PC-9 (cell line): ENCODE measurements at places on chromosomes 7 and 10. TPM values are rescaled to one million over a fixed set of nuclear protein-coding genes. Genes with fewer than 3 reads are reported as not detected.

Gene IDI2
- total RNA-seq: not detected in 2 replicates

Gene PLEKHS1
- total RNA-seq: 2.9 and 4.9 TPM in 2 replicates

Gene CDK13
- 76.8 and 80.9 TPM in 2 replicates for total RNA-seq

Gene EVX1
- not detected in 2 replicates for total RNA-seq

Gene CALML5
- total RNA-seq: 3.0 and 6.3 TPM in 2 replicates

Gene CCL24
- not detected in 2 replicates for total RNA-seq

Gene MBL2
- not detected in 2 replicates for total RNA-seq

Gene CYP3A4
- total RNA-seq: not detected in 2 replicates

Gene SLC13A1
- not detected in 2 replicates for total RNA-seq

DNA sequence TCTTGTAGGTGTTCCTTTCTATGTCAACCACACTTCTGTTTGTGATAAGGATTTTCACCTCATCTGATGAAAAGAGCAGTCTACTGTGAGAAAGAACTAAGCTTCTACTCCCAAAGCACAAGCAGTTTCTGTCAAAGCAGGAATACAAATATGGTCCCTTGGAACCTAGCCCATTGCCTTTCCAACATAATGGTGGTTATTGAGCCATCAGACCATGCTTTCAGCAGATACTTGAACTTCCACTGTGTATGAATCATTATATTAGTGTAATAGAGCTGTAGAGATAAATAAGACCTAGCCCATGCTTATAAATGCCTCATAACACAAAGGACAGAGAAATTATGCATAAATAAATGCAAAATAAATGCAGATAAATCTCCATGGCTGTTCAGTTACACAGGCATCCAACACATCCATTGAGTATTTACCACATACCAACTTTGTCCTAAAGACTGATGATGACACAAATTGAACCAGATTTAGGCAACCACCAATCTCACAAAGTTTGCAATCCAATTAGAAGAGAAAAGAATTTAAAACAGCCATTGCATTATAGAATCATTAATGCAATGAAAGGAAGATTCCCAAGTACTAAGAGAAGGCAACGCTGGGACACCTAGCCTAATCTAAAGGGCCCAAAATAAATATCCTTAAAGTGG, 729.4 kb upstream of the C7orf33 start:
- H3K27me3 ChIP-seq: peaks cover 20% of the 10 kb centered on the region
- H3K4me3 ChIP-seq: no peak overlapping the region
- H3K36me3 ChIP-seq: no peaks in the 10 kb centered on the region
- no peaks in the 10 kb centered on the region for H3K4me1 ChIP-seq

DNA sequence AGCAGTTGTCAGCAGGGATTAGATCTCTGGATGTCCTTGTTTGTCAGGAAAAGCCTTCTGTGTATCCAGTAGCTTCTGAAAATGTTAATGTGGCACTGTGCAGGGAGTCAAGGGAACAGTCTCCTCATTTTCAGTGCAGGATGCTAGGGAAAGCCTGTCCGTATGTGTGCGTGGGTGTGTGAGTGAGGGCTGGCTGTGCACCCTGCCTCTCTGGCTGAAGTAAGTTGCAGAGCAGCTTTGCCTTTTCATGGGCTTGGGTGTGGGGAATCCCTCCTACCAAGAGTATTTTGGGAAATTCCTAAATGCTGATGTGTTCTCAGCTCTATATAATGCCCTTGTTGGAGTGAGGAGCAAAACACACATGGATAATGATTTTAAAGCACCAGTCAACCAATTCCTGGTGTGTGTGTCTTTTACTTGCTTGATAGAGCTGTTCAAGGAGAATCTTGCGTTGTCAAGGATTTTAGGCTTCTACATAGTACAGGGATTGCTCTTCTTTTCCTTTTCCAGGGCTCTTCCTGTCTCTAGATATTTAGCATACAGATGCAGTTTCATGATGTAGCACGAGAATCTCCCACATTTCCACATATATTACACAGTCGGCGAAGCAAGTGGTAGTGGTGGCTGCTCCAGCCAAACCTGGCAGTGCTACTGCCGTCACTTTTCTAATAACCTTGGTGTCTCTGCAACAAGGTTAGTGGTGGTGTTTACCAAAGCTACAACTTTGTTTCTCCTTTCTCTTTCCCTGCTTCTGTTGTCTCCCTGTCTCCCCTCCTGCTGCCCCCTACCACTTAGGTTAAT, 92.8 kb downstream of the MCU start:
- DNase-seq: peak; percentile 77
- peaks cover 28% of the 10 kb centered on the region for H3K4me1 ChIP-seq
- no peaks in the 10 kb centered on the region for H3K27me3 ChIP-seq
- H3K27ac ChIP-seq: peak overlapping the region; percentile 11; the same call in 1 of the 2 replicates
- no peak overlapping the region for H3K4me3 ChIP-seq

DNA sequence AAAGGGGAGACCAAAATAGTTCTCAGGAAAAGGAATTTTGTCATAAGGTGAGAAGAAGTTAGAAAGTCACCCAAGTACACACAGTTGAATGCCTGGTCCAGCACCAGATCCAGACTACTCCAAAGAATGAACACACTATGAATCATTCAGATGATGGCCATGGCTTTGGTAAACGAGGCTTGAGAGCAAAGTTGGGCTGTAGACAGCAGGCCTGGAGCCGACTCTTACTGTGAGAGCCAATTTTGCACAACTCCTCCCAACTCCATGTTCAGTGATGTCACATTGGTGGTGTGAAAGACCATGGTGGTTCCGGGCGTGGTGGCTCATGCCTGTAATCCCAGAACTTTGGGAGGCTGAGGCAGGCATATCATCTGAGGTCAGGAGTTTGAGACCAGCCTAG, 131.6 kb downstream of the PKD1L1 start:
- H3K27me3 ChIP-seq: no peaks in the 10 kb centered on the region
- peaks cover 38% of the 10 kb centered on the region for H3K4me1 ChIP-seq
- no peak overlapping the region for H3K27ac ChIP-seq
- H3K36me3 ChIP-seq: no peaks in the 10 kb centered on the region
- no peak for DNase-seq

- no peak for DNase-seq
- no peaks in the 10 kb centered on the region for H3K4me1 ChIP-seq
- H3K36me3 ChIP-seq: peaks cover 15% of the 10 kb centered on the region
- no peaks in the 10 kb centered on the region for H3K27me3 ChIP-seq
Observed at GRCh38 chr10:27138277-27138676, 15.9 kb downstream of the YME1L1 start.

DNA sequence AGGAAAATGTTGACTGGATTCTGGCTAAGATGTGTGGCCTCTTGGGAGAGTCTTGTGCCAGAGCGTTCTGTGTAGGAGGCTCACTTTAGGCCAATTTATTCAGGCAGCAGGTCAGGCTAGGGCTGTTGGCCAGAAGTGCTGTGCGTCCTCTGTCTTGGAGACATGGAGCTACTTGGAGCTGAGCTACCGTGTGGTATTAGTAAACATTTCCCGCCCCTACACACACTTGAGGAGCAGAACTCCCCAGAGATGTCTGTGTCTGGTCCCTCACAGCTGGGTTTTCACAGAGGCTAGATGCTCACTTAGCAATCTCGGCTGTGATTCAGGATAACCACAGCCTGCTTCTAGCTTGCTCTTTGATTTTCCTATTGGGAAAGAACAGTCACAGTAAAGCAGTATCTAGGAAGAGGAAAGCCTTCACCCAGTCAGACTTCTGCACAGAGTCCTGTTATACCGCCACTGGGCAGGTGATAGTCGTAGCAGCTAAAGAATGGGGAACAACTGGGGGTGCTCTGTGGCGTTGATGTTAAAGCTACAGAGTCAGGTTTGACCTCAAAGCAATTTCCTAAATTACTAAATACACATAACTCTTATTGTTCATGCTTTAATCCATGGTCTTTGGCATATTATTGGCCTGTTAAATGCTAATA, 86.7 kb downstream of the MDFIC start:
- peaks cover 4% of the 10 kb centered on the region; the same call in 1 of the 2 replicates for H3K4me1 ChIP-seq
- no peak overlapping the region for H3K4me3 ChIP-seq
- H3K27me3 ChIP-seq: no peaks in the 10 kb centered on the region
- H3K36me3 ChIP-seq: no peaks in the 10 kb centered on the region

DNA sequence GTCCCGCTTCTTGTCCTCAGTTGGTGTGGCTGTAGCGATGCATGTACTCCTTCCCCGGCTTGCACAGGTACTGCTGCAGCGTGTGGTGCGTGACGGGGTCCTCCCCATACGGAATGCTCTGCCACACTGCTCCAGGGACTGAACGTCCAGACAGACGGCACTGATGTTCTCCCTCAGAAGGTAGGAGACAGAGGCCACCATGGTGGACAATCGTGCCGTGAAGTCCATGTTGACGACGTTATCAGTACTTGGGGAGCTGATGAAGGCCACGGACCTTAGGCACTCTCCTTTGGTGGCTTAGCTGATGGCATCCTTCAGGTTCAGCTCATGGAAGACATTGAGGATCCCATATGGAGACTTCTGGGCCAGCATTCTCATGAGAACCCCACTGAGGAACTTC, 37.4 kb downstream of the AGAP6 start:
- DNase-seq: no peak
- no peak overlapping the region for H3K4me3 ChIP-seq
- H3K36me3 ChIP-seq: no peaks in the 10 kb centered on the region

- H3K4me1 ChIP-seq: peaks cover 47% of the 10 kb centered on the region
- no peaks in the 10 kb centered on the region for H3K36me3 ChIP-seq
- H3K4me3 ChIP-seq: no peak overlapping the region
- DNase-seq: no peak
- 0 out of 2 replicates have a peak overlapping the region, but pooled peaks have one; percentile 99 for H3K27ac ChIP-seq
Observed at GRCh38 chr10:85645053-85645452, 721.5 kb downstream of the GRID1 start.

- no peaks in the 10 kb centered on the region for H3K36me3 ChIP-seq
- H3K27me3 ChIP-seq: no peaks in the 10 kb centered on the region
- no peak overlapping the region for H3K4me3 ChIP-seq
- no peak for DNase-seq
- no peak overlapping the region for H3K27ac ChIP-seq
Observed at GRCh38 chr10:127447197-127447596, 101.9 kb upstream of the NPS start.

DNA sequence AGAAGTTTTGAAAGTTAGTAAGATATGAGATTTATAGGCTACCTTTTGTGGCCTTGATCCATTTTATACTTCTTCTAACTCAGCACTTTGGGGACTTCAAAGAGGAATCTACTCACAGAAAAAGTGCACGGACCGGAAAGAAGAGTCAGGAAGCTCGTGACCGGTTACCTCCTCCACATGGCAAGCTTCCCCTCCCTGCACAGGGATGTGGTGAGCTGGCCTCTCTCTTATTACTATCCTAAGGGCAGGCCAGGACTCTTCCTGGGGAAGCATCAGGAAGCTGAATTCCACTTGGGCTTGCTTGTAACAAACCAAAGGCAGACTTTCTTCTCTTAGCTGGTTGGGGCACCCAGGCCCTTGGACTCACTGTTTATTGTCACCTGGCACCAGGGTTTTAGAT, 170.8 kb upstream of the GLI3 start:
- H3K4me1 ChIP-seq: no peaks in the 10 kb centered on the region
- H3K4me3 ChIP-seq: no peak overlapping the region
- no peak for DNase-seq
- peaks cover 56% of the 10 kb centered on the region for H3K27me3 ChIP-seq
- no peak overlapping the region for H3K27ac ChIP-seq

DNA sequence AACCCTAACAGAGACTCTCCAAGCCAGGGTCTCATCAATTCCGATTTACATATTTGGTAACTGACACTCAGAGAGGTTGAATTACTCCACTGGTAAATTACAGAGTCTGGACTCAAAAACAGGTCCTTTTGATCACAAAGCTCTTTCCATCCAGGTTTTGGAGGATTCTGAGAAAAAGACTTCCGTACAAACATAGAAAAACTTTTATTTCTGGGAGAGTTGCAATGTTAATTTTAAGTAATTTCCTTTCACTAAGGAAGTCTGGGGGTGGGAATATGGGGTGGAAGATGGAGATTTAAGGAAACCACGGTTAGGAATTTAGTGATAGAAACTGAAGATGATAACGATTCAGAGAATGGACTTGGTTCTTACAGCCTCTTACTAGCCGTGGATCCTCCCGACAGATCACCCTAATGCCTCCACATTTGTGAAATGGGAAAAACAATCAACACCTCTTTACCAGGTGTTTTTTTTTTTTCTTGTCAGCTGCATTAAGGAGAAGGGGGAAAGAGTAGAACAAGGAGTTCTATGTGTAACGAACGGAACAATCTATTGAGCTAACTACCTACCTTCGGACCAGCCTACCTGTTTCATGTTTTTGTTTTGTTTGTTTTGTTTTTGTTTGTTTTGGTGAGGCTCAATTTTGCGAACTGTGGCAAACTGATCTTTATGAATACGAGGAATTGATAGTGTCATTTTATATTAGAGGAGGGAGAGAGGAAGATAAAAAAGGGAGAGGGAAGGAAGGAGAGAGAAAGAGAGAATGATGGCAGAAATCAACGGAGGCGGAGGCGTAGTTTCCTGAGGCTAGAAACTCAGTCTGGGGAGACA, 1.7 kb upstream of the RBM20 start:
- H3K36me3 ChIP-seq: no peaks in the 10 kb centered on the region
- no peak overlapping the region for H3K27ac ChIP-seq
- H3K4me1 ChIP-seq: peaks cover 13% of the 10 kb centered on the region
- no peaks in the 10 kb centered on the region; the same call in 1 of the 2 replicates for H3K27me3 ChIP-seq
- H3K4me3 ChIP-seq: no peak overlapping the region
- no peak for DNase-seq

- H3K36me3 ChIP-seq: no peaks in the 10 kb centered on the region
- H3K4me3 ChIP-seq: no peak overlapping the region
- no peak for DNase-seq
- no peaks in the 10 kb centered on the region for H3K4me1 ChIP-seq
- H3K27me3 ChIP-seq: no peaks in the 10 kb centered on the region
Observed at GRCh38 chr10:123808286-123808685, 83.3 kb downstream of the CPXM2 start.

DNA sequence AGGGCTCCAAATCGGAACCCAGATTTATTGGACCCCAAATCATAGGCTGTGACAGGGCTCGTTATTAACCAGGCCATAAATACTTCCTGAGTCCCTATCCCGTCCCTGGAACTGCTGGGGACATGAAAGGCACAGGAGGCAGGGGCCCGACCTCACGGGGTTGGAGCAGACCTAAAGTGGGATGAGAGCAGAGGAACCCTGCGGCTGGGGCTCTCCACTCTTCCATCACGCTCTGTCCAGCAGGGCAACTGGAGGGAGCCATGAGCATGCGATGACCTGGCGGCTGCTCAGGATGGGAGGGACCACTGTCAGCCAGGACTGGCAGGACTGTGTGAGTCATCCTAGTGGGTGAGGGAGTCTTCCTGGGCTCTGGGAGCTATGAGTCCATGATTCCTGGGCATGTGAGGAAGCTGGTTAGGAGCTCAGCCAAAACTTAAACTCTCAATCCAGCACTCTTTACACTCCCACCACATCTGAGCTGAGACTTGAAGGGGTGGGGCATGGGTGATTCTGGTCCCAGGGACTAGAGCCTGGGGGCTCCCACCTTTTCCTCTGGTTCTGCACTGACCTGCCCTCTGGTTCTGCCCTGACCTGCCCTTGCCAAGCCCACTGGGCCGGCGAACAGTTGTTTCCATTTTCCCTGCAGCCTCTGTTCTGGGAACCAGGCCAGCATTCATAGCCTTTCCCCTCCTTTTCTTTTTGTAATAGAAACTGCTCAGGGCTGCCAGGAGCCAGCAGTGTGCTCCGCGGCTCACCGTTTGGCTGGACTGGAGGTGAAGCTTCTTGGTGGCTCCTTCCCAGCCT, 47.1 kb downstream of the SYPL1 start:
- DNase-seq: peak; percentile 97
- no peaks in the 10 kb centered on the region for H3K27me3 ChIP-seq
- H3K4me1 ChIP-seq: peaks cover 85% of the 10 kb centered on the region
- peak overlapping the region; percentile 98 for H3K27ac ChIP-seq

GRCh38 chr7:15571301-15571878, 9.6 kb upstream of the AGMO start:
- no peaks in the 10 kb centered on the region for H3K4me1 ChIP-seq
- no peak for DNase-seq
- H3K27me3 ChIP-seq: no peaks in the 10 kb centered on the region
- no peak overlapping the region for H3K27ac ChIP-seq
- H3K36me3 ChIP-seq: no peaks in the 10 kb centered on the region
